ENCODE measurements at places on chromosomes 11 and 22. TPM values are rescaled to one million over a fixed set of nuclear protein-coding genes. Genes with fewer than 3 reads are reported as not detected.

BTG4 gene
- 0.33 TPM for total RNA-seq

POU2AF1 gene
- not detected for total RNA-seq

POU2AF2 gene
- not detected for total RNA-seq

MMP13 gene
- not detected for total RNA-seq

LRRC55 gene
- total RNA-seq, result not detected

PLAAT4 gene
- 108 TPM for total RNA-seq

SOX6 gene
- 1.8 TPM for total RNA-seq

CCDC81 gene
- 0.66 TPM for total RNA-seq

RHOD gene
- total RNA-seq, result 13.4 TPM

RFPL2 gene
- not detected for total RNA-seq

DNA sequence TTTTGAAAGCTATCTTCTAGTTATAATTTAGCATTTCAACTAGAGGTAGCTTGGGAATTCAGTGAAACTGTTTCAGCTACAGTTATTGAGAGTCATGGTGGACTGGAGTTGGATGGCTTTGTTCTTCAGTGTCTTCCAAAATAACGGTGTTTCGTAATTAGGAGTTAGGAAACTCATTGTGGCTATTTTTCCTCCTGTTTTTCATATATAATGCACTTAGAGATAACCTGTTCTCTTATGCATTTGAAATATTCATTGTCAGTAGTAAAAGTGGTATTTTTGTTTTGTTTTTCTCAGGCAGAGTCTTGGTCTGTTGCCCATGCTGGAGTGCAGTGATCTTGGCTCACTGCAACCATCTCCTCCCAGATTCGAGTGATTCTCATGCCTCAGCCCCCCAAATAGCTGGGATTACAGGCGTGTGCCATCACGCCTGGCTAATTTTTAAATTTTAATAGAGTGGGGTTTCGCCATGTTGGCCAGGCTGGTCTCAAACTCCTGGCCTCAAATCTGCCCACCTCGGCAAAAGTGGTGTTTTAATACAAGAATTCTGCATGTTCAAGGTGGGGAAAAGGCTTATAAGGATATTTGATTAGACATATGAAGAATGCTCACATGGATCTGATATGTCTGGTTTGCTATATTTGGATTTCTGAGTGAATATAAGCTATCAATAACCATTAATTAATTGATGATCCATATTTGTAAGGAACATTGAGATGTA lies 12.7 kb downstream of the PDHX start:
- H3K27ac ChIP-seq, result no peak overlapping the region
- H3K4me3 ChIP-seq, result no peak overlapping the region
- H3K27me3 ChIP-seq, result no peaks in the 10 kb centered on the region
- no peak for DNase-seq

DNA sequence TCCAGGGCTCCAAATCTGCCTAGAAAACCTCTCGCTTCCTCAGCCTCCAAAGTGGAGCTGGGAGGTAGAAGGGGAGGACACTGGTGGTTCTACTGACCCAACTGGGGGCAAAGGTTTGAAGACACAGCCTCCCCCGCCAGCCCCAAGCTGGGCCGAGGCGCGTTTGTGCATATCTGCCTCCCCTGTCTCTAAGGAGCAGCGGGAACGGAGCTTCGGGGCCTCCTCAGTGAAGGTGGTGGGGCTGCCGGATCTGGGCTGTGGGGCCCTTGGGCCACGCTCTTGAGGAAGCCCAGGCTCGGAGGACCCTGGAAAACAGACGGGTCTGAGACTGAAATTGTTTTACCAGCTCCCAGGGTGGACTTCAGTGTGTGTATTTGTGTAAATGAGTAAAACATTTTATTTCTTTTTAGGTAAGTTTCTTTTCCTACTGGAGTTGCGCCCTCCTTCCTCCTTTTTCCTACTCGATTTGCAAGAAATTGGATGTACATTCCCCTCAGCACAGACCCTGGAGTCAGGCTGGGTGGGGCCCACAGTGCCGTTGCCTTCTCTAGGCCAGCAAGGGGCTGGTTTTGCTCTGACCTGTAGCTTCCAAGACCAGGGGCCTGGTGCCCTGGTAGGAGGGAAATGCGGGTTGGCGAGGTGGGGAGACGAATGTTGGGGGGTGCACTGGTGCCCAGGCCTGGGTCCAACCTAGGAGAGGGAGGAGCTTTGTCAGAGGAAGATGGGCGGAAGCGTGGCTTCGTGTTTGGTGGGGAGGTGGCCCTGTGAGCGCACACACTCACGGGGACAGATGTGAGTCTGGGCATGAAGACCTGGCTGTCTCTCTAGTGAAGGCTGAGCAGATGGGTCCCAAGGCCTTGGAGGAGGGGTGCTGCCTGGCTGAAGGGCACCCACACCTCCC lies 50.6 kb downstream of the ST14 start:
- H3K36me3 ChIP-seq, result no peaks in the 10 kb centered on the region
- peaks cover 7% of the 10 kb centered on the region for H3K27me3 ChIP-seq
- no peak overlapping the region for H3K27ac ChIP-seq
- DNase-seq, result no peak
- no peak overlapping the region for H3K4me3 ChIP-seq

GRCh38 chr11:66048547-66049323 lies at the start of gene GAL3ST3:
Gene GAL3ST3 (minus strand): TSS chr11:66049161. CDS start chr11:66045415, 3,746 bp downstream.
- H3K36me3 ChIP-seq, result no peaks in the 10 kb centered on the region
- H3K4me1 ChIP-seq, result peaks cover 4% of the 10 kb centered on the region
- no peak for DNase-seq
- H3K27me3 ChIP-seq, result peaks cover 17% of the 10 kb centered on the region
- H3K4me3 ChIP-seq, result no peak within 1 kb of the TSS

- no peaks in the 10 kb centered on the region for H3K4me1 ChIP-seq
- no peak overlapping the region for H3K27ac ChIP-seq
- peak; percentile 74 for DNase-seq
- H3K4me3 ChIP-seq, result no peak overlapping the region
- no peaks in the 10 kb centered on the region for H3K36me3 ChIP-seq
Observed at GRCh38 chr11:29333993-29334775, 682.6 kb downstream of the KCNA4 start.

GRCh38 chr22:31915586-31915985 lies 28.7 kb upstream of the YWHAH start:
- no peaks in the 10 kb centered on the region for H3K27me3 ChIP-seq
- no peak for DNase-seq
- no peak overlapping the region for H3K27ac ChIP-seq
- H3K4me1 ChIP-seq, result no peaks in the 10 kb centered on the region

GRCh38 chr11:69443968-69444364 lies 37.5 kb upstream of the LINC01488 start:
- peak overlapping the region; percentile 86 for H3K27ac ChIP-seq
- no peaks in the 10 kb centered on the region for H3K36me3 ChIP-seq
- H3K4me3 ChIP-seq, result no peak overlapping the region
- no peak for DNase-seq
- H3K27me3 ChIP-seq, result no peaks in the 10 kb centered on the region

GRCh38 chr11:10436224-10436623 lies 18.8 kb upstream of the AMPD3 start:
- no peak overlapping the region for H3K27ac ChIP-seq
- DNase-seq, result no peak
- no peak overlapping the region for H3K4me3 ChIP-seq
- no peaks in the 10 kb centered on the region for H3K36me3 ChIP-seq

DNA sequence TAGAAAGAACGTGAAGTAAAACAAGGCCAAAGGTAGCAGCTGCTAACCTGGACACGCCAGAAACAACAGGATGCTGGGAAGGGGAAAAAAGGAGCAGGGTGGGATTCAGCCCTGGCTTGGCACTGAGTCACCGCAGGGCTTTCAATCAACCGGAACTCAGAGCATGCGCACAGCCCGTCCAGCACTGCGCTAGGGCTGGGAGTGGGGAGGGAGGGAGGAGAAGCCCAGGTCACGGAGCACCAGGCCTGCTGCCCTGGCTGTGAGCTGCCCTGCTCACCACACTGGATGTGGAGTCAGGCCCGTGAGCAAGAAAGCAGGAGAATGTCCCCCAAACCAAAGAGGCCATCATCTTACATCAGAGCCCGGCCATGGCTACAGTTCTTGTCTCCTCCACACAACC lies 51.5 kb downstream of the APOL1 start:
- H3K36me3 ChIP-seq, result peaks cover 83% of the 10 kb centered on the region
- H3K27ac ChIP-seq, result peak overlapping the region; percentile 51
- H3K4me3 ChIP-seq, result no peak overlapping the region

- H3K4me3 ChIP-seq, result no peak overlapping the region
- peaks cover 7% of the 10 kb centered on the region for H3K4me1 ChIP-seq
- no peak for DNase-seq
- H3K27me3 ChIP-seq, result peaks cover 5% of the 10 kb centered on the region
- no peaks in the 10 kb centered on the region for H3K36me3 ChIP-seq
- H3K27ac ChIP-seq, result no peak overlapping the region
Observed at GRCh38 chr11:76327202-76327601, 53.7 kb downstream of the THAP12 start.

- H3K36me3 ChIP-seq, result no peaks in the 10 kb centered on the region
- no peak overlapping the region for H3K4me3 ChIP-seq
- DNase-seq, result peak; percentile 80
Observed at GRCh38 chr11:101706541-101706940, 122.7 kb upstream of the TRPC6 start.

- H3K36me3 ChIP-seq, result no peaks in the 10 kb centered on the region
- peak within 1 kb of the TSS; percentile 85 for H3K4me3 ChIP-seq
- H3K27me3 ChIP-seq, result no peaks in the 10 kb centered on the region
Observed at GRCh38 chr11:118791111-118791960, at the start of gene DDX6. Gene DDX6 (minus strand): TSS chr11:118791164. CDS start chr11:118786251, 4,913 bp downstream.

- H3K36me3 ChIP-seq, result no peaks in the 10 kb centered on the region
- no peaks in the 10 kb centered on the region for H3K4me1 ChIP-seq
- H3K27me3 ChIP-seq, result no peaks in the 10 kb centered on the region
- DNase-seq, result no peak
Observed at GRCh38 chr11:1260620-1261019, 37.8 kb downstream of the MUC5B start.

- H3K27me3 ChIP-seq, result no peaks in the 10 kb centered on the region
- H3K27ac ChIP-seq, result no peak overlapping the region
- no peak for DNase-seq
- no peak overlapping the region for H3K4me3 ChIP-seq
- H3K4me1 ChIP-seq, result no peaks in the 10 kb centered on the region
- no peaks in the 10 kb centered on the region for H3K36me3 ChIP-seq
Observed at GRCh38 chr11:90635151-90635550, 412.3 kb upstream of the CHORDC1 start.

GRCh38 chr11:2588809-2589537 lies 110.8 kb downstream of the KCNQ1OT1 start:
- H3K4me1 ChIP-seq, result no peaks in the 10 kb centered on the region
- no peaks in the 10 kb centered on the region for H3K36me3 ChIP-seq
- DNase-seq, result no peak
- H3K27ac ChIP-seq, result no peak overlapping the region
- no peak overlapping the region for H3K4me3 ChIP-seq

DNA sequence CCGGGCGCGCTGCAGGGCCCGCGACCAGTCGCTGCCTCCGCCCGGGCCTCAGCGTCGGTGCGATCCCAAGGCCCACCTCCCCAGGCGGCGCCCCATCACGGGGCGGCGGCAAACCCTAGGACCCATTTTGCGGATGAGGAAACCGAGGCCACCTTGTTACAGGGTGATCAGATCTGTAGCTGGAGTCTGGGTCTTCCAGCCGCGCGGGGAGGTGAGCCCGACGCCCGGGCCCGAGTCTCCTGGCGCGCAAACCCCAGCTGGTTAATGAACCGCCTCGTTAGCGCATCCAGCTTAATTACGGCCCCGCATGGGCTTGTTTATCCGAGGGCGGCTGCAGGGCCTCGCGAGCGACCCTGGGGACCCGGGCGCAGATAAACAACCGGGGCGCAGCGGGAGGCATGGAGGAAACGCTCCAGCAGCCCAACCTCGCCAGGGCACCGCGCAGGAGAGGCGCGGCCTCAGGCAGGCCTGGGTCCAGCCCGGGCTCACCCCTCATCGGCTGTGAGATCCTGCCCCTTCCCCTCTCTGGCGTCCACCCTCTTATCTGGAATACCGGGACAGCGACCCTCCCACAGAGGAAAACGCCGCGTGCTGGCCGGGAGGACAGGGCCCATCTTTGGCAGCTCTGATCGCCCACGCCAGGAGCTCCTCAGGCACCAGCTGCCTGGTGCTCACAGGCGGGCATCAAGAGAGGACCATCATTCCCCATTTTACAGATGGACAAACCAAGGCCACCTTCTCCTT lies 14.7 kb downstream of the OTUB1 start:
- DNase-seq, result no peak
- peaks cover 12% of the 10 kb centered on the region for H3K36me3 ChIP-seq
- peaks cover 2% of the 10 kb centered on the region for H3K4me1 ChIP-seq
- no peak overlapping the region for H3K27ac ChIP-seq

DNA sequence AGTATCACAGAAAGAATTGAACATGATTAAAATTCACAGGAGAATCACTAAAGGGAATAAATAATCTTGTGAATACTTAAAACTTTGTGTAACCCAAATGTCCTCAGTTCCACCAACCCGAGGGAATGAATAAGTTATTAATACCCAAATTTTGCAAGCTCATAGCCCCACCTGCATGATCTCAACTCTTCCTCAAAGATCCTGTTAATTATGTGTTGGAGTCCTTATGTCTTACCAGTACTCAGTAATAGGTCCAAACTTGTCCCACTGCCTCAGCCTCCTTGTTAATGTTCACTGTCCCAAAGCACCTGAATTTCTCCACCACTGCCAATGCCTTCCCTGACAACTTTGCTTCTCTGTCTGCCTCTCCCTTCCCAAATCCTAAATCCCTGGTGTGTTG lies 46.1 kb upstream of the ME3 start:
- no peaks in the 10 kb centered on the region for H3K27me3 ChIP-seq
- no peak overlapping the region for H3K4me3 ChIP-seq
- peaks cover 17% of the 10 kb centered on the region for H3K4me1 ChIP-seq
- DNase-seq, result no peak
- H3K27ac ChIP-seq, result no peak overlapping the region

DNA sequence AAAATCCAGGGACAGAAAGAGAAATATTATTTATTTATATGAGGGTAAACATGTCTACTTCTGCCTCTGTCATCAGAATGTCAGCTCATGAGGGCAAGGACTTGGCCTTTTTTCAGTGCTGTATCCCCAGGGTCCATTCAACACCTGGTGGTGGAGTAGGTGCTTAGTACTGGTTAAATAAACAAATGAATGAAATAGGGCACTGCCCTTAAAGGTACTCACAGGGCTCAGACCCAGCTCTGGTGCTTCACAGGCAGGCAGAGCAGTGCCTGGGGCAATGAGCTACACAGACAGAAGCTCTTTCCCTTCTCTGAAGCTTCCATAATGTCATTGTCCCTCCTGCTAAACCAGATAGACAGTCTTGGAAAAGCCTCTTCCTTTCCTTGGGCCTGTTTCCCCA lies 30.9 kb downstream of the P4HA3 start:
- no peak overlapping the region for H3K27ac ChIP-seq
- no peak overlapping the region for H3K4me3 ChIP-seq
- H3K36me3 ChIP-seq, result no peaks in the 10 kb centered on the region
- no peaks in the 10 kb centered on the region for H3K27me3 ChIP-seq
- DNase-seq, result no peak
- H3K4me1 ChIP-seq, result peaks cover 27% of the 10 kb centered on the region

DNA sequence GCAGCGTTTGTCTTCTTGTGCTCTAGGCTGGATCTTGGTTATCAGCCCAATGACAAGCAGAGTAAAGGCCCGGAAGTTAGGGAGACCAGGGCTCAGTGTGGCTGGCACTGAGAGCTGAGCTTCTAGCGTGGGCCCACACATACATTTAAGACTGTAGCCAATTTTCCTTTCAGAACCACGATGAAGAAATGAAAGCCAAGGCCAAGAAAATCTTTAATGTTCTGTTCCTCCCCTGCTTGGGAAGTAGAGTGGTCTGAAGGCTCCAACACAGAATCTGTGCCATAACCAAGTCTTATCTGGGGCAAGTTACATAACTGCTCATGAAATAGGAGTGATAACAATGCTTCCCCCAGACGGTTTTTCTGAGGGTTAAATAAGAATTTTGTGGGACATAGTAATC lies 4.7 kb upstream of the ST3GAL4 start:
- no peak overlapping the region for H3K4me3 ChIP-seq
- peaks cover 30% of the 10 kb centered on the region for H3K4me1 ChIP-seq
- peak overlapping the region; percentile 37 for H3K27ac ChIP-seq

- no peaks in the 10 kb centered on the region for H3K27me3 ChIP-seq
- peaks cover 5% of the 10 kb centered on the region for H3K4me1 ChIP-seq
- no peaks in the 10 kb centered on the region for H3K36me3 ChIP-seq
- peak; percentile 52 for DNase-seq
- H3K27ac ChIP-seq, result no peak overlapping the region
Observed at GRCh38 chr11:44595964-44596381, 30.5 kb downstream of the CD82 start.

All from fibroblast of lung (primary cell).